ENCODE measurements at places on chromosomes 2 and 18.

DNA sequence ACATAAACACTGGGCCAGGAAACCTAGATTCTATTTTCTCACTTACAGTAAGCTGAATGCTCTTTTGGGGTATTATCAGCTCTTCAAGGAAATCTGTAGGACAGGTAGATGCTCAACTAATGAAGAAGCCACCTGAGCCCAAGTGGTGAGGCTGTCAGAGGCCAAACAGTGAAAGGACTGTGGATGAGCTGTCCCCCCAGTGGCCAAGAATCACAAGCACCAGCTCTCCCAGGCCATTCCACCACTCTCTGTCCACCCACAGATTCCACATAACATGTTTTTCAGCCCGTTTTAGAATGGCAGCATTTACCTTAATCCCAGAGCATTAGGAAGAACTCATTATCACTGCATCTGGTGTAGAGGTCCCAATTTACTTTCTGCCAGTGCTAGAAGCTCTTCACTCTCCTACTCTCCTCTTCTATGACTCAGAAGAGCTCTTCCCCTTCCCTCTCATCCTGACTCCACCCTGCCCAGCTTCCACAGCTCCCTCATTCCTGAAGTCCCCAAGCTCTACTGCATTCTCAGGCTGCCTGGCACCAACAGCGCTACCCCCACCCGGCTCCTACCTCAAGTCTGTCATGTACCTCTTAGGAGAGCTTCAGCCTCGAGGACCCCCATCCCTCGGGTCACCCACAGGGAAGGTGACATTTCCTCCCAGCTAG lies 43.8 kb upstream of the GORASP2 start:
- DNase-seq = peak; percentile 67

DNA sequence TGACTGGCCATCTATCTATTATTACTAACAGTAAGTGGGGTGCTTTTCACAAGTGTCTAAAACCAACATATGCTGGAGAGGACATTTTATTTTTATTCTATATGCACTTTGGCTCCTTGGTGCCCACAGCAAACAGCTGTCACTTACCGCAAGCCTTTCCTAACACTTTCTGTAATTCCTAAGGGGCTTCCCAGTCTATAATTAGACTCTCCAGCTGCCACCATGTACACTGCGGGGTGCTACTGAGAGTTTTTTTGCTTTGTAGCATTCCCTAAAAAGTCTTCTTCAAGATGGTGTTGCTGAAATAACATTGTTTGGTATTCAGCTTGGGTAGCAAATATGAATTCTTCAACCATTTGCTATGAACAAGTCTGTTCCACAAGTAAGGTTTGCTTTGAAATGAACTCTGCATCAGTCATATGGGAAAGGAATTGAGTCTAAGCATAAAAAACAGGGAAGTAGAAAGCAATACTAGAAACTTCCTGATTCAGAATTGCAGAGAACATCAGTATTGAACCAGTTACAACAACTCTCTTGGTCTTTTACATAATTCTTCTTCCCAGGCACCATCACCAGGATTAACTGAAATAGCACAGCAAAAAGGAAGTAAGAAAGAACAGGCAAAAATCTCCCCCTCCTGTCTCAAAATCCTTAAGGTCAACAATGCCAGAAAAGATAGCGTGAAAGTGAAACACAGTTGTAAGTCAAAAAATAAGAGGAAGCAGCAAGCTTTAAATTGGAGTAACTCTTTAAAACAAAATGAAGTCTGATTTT lies 28.6 kb downstream of the EPB41L3 start:
- DNase-seq = no peak

- DNase-seq = no peak
These were observed 161.3 kb downstream of the HNMT start for GRCh38 chr2:138125306-138126288.

DNA sequence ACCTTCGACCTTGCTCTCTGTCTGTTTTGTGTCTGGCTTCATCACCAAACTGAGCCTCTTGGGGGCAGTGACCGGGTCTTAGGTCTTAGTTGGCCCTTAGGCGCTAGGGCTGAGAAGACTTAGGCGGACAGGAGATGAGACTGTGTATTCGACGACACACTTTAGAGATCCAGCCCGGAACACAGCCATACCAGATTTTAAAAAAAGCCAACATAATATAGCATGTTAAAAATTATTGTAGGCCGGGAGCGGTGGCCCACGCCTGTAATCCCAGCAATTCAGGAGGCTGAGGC lies 9.5 kb upstream of the PROC start:
- DNase-seq = no peak

DNA sequence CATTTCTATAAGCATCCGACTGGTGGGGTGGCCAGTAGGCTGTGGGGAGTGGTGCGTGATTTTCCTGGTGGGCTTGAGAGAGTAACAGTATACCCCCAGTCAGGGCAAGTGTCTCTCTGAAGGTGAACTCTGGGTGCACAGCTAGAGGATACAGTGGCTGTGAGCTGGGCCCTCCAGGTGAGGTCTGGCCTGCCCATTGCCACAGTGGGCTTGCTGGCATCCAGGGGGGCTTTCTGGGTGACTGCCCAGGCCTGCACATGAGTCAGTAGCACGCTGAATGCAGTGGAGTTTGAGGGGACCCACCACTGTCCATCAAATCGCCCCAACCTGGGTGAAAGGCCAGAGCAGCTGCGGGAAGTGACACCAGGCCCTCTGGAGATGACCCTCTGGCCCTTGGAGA lies 4.5 kb downstream of the STEAP3 start:
- DNase-seq = no peak

DNA sequence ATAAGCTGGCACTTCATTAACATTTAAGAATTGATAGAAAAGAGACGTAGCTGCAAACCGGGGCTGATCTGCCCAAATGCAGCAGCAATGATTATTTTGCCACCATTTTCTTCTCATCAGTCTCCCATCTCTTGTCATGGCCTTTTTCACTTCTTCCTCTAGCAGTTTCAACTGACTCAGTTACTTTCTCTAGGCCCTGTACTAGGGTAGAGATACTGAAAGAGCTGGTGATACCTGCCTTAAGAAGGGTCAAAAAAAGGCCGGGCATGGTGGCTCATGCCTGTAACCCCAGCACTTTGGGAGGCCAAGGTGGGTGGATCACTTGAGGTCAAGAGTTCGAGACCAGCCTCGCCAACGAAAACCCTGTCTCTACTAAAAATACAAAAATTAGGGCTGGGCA lies 127.4 kb downstream of the LTBP1 start:
- no peak for DNase-seq

- no peak for DNase-seq
These were observed 132.0 kb downstream of the NYAP2 start for GRCh38 chr2:225531559-225531958.

GRCh38 chr2:119644186-119644585 lies 34.8 kb upstream of the TMEM177 start:
- no peak for DNase-seq

- peak; percentile 72 for DNase-seq
These were observed 1.5 kb downstream of the PXDN start for GRCh38 chr2:1742681-1743395.

Measured in AG20443 (cell line).